Esophagus muscularis mucosa (tissue), 4 donors: ENCODE measurements at places on chromosomes 1 and 21. TPM values are rescaled to one million over a fixed set of nuclear protein-coding genes. Genes with fewer than 3 reads are reported as not detected.
A peak's percentile ranks its signal among the peaks of the same experiment; 100 is the strongest.

The METTL18 gene
- total RNA-seq: 6.6 TPM

The AKNAD1 gene
- total RNA-seq: 0.13 TPM

The SPEN gene
- total RNA-seq: 48.4 TPM

The MPL gene
- not detected for total RNA-seq

The ADORA1 gene
- 0.34 TPM for total RNA-seq

The CELA3A gene
- not detected for total RNA-seq

The RCSD1 gene
- 19.0 TPM for total RNA-seq

The OVAAL gene
- not detected for total RNA-seq

The DCDC2B gene
- not detected for total RNA-seq

DNA sequence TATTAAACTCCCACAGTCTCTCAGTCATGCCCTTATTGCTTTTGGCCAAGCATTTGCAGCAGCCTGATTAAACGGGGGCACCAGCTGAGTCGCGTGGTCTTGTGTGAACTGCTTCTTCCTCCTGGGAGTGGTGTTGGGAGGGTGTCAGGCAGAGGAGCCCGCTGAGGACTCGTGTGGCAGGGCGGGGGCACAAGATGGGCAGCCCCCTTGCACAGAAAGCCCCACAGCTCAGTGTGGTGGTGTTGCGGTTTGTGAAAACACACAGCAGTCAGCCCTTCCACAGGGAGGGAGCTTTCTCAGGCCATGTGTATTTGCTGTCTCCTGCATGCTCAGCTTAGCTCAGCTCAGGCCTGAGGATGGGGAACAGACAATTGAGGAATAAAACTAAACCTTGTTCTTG, 22.4 kb downstream of the PEX14 start:
- H3K36me3 ChIP-seq: no peaks in the 10 kb centered on the region
- H3K4me1 ChIP-seq: peaks cover 14% of the 10 kb centered on the region
- no peak overlapping the region for H3K4me3 ChIP-seq
- H3K27ac ChIP-seq: no peak overlapping the region
- DNase-seq: no peak

GRCh38 chr1:181079382-181079781, 9.1 kb upstream of the IER5 start:
- H3K4me1 ChIP-seq: peaks cover 4% of the 10 kb centered on the region
- no peak overlapping the region for H3K4me3 ChIP-seq
- no peak overlapping the region for H3K27ac ChIP-seq

- DNase-seq: no peak
- no peaks in the 10 kb centered on the region for H3K36me3 ChIP-seq
- H3K4me3 ChIP-seq: no peak overlapping the region
- no peaks in the 10 kb centered on the region for H3K27me3 ChIP-seq
Measured at GRCh38 chr1:162161916-162162550, 92.5 kb downstream of the NOS1AP start.

GRCh38 chr21:44904141-44904923, 16.4 kb downstream of the ITGB2 start:
- no peak overlapping the region for H3K27ac ChIP-seq
- H3K4me1 ChIP-seq: peaks cover 10% of the 10 kb centered on the region
- no peaks in the 10 kb centered on the region for H3K36me3 ChIP-seq
- no peak for DNase-seq
- no peak overlapping the region for H3K4me3 ChIP-seq
- no peaks in the 10 kb centered on the region for H3K27me3 ChIP-seq

GRCh38 chr21:30717105-30717504, 1.5 kb downstream of the KRTAP21-3 start:
- H3K4me3 ChIP-seq: no peak overlapping the region
- H3K27ac ChIP-seq: no peak overlapping the region
- H3K27me3 ChIP-seq: no peaks in the 10 kb centered on the region
- no peak for DNase-seq

GRCh38 chr1:163205513-163205912, 2.8 kb upstream of the RGS5 start:
- no peaks in the 10 kb centered on the region for H3K27me3 ChIP-seq
- peaks cover 8% of the 10 kb centered on the region for H3K4me1 ChIP-seq
- no peak overlapping the region for H3K4me3 ChIP-seq
- no peak for DNase-seq
- no peak overlapping the region for H3K27ac ChIP-seq

DNA sequence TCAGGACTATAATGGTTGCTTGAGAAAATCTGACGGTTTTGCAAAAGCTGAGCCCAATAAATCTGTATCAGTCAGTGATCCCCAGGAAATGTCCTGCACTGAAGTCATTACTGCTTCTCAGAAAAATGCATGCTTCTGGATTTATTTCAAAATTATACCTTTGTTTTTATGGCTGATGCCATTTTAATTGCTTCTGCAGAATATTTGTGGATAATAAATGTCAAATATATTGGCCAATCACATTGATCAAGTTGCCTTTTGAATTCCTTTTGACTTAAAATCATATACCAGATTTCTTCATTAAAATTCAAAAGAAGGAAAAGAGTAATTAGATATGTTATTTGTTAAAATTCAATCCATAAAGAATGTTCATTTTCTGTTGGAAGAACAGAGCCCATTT, 842.9 kb upstream of the ADGRL4 start:
- H3K27me3 ChIP-seq: no peaks in the 10 kb centered on the region
- no peaks in the 10 kb centered on the region for H3K36me3 ChIP-seq
- H3K4me1 ChIP-seq: no peaks in the 10 kb centered on the region
- DNase-seq: no peak
- H3K4me3 ChIP-seq: no peak overlapping the region
- H3K27ac ChIP-seq: no peak overlapping the region

DNA sequence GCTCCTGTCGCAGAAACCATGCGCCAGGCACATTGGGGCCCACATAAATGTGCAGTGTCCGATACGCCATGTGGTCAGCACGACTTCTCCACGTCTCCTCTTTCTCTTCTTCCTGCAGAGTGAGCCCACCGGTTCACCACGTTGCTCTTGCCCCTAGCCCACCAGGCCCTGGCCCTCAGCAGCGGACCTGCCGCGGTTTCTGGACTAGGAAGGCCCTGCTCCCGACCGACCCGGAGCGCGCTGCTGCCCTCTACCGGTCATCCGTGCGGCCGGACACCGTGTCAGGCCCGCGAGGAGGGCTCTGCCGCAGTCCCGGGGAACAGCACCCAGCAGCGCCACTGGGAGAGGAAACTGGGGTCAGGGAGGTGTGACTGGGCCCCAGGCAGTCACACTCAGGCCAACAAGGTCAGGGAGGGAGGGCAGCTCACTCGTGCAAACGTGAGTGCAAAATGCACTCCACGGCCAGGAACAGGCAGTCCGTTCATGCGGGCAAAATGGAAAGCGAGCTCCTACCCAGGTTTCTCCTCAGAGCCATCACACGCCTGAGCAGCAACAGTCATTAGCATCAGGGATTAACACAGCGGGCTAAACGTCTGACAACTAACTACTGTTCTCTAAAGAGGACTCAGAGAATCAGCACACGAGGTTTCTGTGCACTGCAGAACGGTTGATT, 13.7 kb downstream of the TLR5 start:
- H3K4me3 ChIP-seq: peak overlapping the region; percentile 31
- H3K36me3 ChIP-seq: no peaks in the 10 kb centered on the region
- DNase-seq: no peak
- H3K27me3 ChIP-seq: no peaks in the 10 kb centered on the region
- H3K4me1 ChIP-seq: peaks cover 27% of the 10 kb centered on the region
- no peak overlapping the region for H3K27ac ChIP-seq

- DNase-seq: no peak
- no peak overlapping the region for H3K27ac ChIP-seq
- H3K4me3 ChIP-seq: no peak overlapping the region
- H3K27me3 ChIP-seq: no peaks in the 10 kb centered on the region
- no peaks in the 10 kb centered on the region for H3K36me3 ChIP-seq
Measured at GRCh38 chr1:244150071-244150470, 99.0 kb downstream of the ZBTB18 start.

DNA sequence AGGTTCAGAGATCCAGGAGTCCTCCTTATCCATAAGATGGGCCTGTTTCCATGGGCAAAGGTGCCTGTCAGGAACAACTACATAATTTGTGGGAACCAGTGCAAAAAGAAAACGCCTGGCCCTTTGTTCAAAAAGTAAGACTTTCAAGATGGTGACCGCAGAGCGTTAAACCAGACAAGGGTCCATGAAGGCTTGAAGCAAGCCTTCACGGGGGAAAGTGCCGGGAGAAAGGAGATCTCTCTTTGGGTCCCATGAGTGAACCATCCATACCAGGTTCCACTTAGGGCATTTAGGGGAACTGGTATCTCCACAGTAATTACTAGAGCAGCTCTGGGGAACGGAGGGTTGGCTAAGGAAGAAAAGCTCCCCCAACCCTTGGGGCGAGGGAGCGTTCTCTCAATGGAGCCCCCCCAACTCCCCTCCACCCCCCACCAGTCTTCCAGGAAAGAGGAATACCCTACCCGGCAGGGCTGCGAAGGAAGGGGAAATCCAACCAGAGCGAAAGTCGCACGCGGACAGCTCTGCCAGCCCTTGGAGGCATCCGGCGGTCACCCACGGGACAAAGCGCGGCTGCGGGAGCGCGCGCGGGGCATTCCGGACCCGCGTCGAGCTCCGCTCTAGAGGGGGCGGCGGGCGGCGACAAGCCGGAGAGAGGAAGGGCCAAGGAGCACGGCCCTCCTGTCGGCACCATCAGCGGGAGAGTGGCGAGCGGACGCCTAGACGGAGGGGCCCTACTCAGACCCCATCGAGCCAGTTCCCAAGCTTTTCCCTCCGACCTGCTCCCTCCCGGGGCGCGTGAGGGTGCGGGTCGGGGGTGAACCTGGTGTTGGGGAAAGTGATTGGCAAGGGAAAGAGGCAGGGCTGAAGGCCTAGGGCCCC, 687 bp upstream of the RASSF5 start:
- peaks cover 18% of the 10 kb centered on the region for H3K4me1 ChIP-seq
- peak overlapping the region; percentile 63 for H3K4me3 ChIP-seq
- no peak overlapping the region for H3K27ac ChIP-seq
- no peaks in the 10 kb centered on the region for H3K27me3 ChIP-seq
- DNase-seq: no peak

DNA sequence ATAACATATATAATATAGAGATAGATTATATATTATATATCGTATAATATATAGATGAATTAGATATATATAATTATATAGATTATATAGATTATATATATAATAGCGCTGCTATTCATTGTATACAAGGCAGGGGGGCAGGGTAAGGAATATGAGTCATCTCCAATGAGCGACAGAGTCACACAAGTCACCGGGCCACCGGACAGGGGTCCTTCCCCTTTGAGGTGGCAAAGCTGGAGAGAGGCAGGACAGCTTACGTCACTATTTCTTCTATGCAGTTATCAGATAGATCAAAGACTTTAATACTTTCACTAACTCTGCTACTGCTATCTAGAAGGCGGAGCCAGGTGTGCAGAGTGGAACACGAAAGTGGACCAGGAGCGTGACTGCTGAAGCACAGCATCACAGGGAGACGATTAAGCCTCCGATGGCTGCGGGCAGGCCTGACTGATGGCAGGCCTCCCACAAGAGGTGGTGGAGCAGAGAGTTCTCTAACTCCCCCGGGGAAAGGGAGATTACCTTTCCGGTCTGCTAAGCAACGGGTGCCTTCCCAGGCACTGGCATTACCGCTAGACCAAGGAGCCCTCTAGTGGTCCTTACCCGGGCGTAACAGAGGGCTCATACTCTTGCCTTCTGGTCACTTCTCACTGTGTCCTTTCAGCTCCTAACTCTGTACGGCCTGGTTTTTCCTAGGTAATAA, 2154.7 kb downstream of the MRPL39 start:
- DNase-seq: no peak
- no peaks in the 10 kb centered on the region for H3K4me1 ChIP-seq
- no peak overlapping the region for H3K4me3 ChIP-seq
- H3K36me3 ChIP-seq: no peaks in the 10 kb centered on the region

GRCh38 chr1:76546354-76546933, 320.8 kb upstream of the ST6GALNAC5 start:
- H3K36me3 ChIP-seq: no peaks in the 10 kb centered on the region
- no peak overlapping the region for H3K4me3 ChIP-seq
- no peaks in the 10 kb centered on the region for H3K4me1 ChIP-seq
- H3K27ac ChIP-seq: no peak overlapping the region
- no peaks in the 10 kb centered on the region for H3K27me3 ChIP-seq

- peaks cover 37% of the 10 kb centered on the region for H3K4me1 ChIP-seq
- H3K4me3 ChIP-seq: peak overlapping the region; percentile 95
- H3K36me3 ChIP-seq: no peaks in the 10 kb centered on the region
- peak overlapping the region; percentile 89 for H3K27ac ChIP-seq
- no peak for DNase-seq
- H3K27me3 ChIP-seq: no peaks in the 10 kb centered on the region
Measured at GRCh38 chr1:230066031-230066430, 1.0 kb upstream of the GALNT2 start.

DNA sequence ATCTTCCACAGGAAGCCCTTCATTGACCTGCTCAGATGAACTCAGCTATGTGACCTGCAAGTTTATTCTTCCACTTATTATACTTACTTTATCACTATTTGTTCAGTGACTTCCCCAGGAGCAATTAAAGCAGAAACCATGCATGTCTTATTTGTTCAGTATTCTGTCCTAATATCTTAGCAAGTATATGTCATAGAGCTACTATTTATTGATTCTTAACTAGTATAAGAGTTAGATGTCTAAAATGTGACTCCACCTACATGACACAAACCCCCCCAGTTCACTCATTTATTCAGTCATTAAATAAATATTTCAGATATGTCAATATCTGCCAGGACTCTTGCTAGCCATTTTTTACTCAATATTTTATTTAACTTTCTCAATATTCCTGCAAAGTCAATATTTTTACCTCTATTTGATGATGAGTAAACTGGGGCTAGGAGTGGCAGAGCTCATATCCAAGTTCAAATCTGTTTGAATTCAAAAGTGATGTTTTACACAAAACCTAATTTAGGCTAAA, 469.0 kb upstream of the USP24 start:
- DNase-seq: no peak
- no peaks in the 10 kb centered on the region for H3K27me3 ChIP-seq
- no peak overlapping the region for H3K27ac ChIP-seq
- H3K36me3 ChIP-seq: no peaks in the 10 kb centered on the region
- no peak overlapping the region for H3K4me3 ChIP-seq
- no peaks in the 10 kb centered on the region for H3K4me1 ChIP-seq

- H3K4me1 ChIP-seq: no peaks in the 10 kb centered on the region
- H3K4me3 ChIP-seq: no peak overlapping the region
- DNase-seq: no peak
Measured at GRCh38 chr1:77413541-77414335, 131.9 kb downstream of the AK5 start.

GRCh38 chr21:26405071-26405470, 168.0 kb downstream of the CYYR1 start:
- DNase-seq: no peak
- H3K4me3 ChIP-seq: no peak overlapping the region
- H3K27me3 ChIP-seq: no peaks in the 10 kb centered on the region
- no peaks in the 10 kb centered on the region for H3K36me3 ChIP-seq

- no peak overlapping the region for H3K27ac ChIP-seq
- H3K36me3 ChIP-seq: no peaks in the 10 kb centered on the region
- H3K4me3 ChIP-seq: no peak overlapping the region
Measured at GRCh38 chr1:192378276-192378675, 61.5 kb downstream of the RGS21 start.

DNA sequence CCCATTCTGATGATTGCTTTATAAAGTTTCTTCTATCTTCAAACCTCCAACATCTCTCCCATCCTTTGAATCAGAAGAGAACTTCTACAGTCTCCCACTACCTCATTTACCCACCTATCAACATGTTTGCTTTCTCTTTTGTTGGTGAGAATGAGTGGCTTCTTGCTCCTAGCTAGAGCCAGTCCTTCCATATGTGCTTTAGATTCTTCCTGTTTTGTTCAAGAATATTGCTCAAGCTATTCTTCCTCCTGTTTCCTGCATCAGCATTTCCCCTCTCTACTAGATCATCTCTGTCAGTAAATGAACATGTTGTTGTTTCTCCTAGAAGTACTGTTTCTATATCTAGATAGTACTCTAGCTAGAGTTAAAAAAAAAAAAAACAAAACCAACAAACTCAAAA, 6.3 kb downstream of the ATF6 start:
- no peaks in the 10 kb centered on the region for H3K36me3 ChIP-seq
- no peak for DNase-seq
- no peak overlapping the region for H3K4me3 ChIP-seq
- H3K27me3 ChIP-seq: no peaks in the 10 kb centered on the region
- H3K4me1 ChIP-seq: peaks cover 46% of the 10 kb centered on the region
